Astrocyte (in vitro differentiated cells and primary cell): ENCODE measurements at places on chromosomes 6 and 20. TPM values are rescaled to one million over a fixed set of nuclear protein-coding genes. Genes with fewer than 3 reads are reported as not detected.

DNA sequence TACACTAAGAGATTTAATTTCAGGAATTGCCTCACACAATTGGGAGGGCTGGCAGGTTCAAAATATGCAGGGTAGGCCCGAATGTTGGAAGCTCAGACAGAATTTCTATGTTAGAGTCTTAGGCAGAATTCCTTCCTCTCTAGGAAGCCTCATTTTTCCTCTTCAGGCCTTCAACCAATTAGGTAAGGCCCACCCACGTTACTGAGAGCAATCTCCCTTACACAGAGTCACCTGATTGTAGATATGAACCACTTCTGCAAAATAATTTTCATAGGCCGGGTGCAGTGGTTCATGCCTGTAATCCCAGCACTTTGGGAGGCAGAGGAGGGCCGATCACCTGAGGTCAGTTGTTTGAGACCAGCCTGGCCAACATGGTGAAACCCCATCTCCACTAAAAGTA, 50.2 kb upstream of the HIVEP1 start:
- no peak for DNase-seq
- H3K4me3 ChIP-seq: no peak overlapping the region
- no peak overlapping the region for H3K27ac ChIP-seq

DNA sequence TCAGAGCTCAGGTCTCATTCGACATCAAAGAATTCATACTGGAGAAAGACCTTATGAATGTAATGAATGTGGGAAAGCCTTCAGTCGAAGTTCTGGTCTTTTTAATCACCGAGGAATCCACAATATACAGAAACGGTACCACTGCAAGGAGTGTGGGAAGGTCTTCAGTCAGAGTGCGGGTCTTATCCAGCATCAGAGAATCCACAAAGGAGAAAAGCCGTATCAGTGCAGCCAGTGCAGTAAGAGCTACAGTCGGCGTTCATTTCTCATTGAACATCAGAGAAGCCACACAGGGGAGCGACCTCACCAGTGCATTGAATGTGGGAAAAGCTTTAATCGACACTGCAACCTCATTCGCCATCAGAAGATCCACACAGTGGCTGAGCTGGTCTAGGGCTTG, 7.7 kb downstream of the ZSCAN9 start:
- no peak overlapping the region for H3K27ac ChIP-seq
- no peaks in the 10 kb centered on the region for H3K4me1 ChIP-seq
- H3K36me3 ChIP-seq: peaks cover 61% of the 10 kb centered on the region
- no peak for DNase-seq

DNA sequence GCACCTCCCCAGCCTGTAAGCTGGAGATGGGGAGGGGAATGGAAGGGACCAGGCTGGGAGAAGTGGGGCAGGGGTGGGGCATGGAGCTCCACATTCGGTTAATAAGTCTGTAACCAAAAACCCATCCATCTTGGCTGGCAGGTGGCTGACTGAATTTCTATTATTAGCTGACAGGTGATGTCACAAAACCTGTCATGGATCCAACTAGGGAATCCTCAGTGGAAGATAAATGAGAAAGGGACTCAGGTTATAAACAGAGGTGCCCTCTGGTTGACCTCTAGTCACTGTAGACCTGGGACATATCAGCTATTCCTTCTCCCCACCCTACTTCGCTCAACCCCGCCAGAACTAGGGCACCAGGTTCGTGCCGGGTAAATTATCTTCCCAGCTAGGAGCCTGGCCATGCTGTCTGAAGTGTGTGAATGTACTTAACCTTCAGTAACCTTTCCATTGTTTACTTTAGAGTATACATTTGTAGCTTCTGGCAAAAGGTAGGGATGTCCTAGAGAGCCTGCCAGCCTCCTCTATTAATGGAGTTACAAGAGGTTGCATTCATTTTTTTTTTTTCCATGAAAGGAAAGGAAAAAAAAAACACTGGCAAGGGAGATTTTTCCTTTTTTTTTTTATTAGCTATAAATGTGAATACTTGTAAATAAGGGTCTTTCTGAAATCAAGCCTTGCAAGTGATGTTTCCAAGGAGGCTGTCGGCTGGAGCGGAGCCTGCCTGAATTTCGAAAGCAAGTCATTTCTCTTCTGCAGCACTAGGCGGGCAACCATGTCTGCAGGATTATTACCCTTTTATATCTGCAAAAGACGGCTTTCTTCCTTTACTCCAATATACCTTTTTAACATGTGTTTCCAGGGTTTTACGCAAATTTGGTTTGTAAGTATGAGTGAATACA, 135.9 kb downstream of the TMEM242 start:
- H3K36me3 ChIP-seq: peaks cover 28% of the 10 kb centered on the region
- DNase-seq: peak; percentile 36

DNA sequence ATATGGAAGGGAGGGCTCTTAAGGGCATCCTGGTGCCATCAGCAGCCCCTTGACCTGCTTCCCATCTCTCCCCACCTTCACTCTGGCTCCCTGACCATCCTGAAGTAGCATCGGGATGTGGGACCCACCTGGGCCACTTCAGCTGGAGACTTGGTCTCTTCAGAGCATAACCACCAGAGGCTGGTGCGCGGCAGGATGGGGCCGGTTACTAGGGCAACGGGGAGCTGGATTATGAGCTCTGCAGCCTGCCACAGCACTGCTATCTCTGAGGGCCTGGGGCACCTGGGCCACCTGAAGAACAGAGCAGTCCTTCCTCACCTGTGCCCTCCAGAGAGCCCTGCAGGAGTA, 79.7 kb downstream of the SYNJ2 start:
- H3K4me1 ChIP-seq: peaks cover 44% of the 10 kb centered on the region
- no peak overlapping the region for H3K4me3 ChIP-seq
- peaks cover 21% of the 10 kb centered on the region for H3K36me3 ChIP-seq
- peak overlapping the region; percentile 96 for H3K27ac ChIP-seq

DNA sequence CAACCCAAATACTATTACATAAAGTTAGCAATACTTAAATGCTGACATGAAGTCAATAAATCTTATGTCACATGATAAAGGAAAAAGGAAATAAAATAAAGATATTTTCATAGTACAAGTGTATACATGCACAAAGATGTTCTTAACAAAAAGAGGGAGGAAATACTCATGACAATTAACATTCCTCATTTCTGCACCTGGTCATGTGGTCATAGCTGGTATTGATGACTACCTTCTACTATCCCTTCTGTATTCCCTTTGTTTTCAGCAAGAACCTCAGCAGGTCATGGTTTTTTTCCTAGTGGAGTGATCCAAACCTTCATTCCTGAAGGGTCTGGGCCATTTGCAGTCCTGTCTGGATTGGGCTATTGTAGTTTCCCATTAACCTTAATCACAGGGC, 43.5 kb upstream of the FYN start:
- no peak overlapping the region for H3K27ac ChIP-seq
- peaks cover 6% of the 10 kb centered on the region for H3K4me1 ChIP-seq
- no peaks in the 10 kb centered on the region for H3K27me3 ChIP-seq

DNA sequence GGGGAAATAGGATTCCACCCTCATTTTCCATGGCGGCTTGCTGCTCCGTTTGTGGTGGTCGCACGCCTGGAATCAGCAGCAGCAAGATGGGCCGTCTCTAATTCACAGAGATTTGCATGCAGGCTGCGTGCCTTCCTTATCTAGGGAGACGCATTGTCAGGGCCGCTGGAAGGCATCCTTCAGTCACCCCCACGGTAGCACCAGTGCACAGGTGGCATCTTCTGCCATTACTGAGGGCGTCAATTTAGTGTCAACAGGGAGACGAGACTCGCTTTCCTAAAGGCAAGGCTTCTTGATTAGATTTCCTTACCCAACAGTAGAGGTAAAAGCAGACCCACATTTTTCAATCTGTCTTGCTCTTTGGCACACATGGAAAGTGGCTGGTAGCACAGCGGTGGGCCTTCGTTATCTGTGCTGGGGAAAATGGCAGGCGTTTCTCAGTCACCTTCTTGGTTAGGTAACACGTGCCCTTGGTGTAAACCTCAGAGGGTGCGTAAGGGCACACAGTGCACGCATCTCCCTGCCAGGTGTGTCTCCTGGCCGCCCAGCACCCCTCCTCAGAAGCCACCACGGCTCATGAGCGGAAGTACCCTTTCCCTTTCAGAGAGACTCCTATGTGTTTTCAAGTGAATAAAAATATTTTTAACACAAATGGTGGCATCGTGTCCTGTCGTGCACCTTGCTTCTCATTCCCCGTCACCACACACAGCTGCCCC, 27.3 kb upstream of the VSTM2L start:
- H3K27me3 ChIP-seq: no peaks in the 10 kb centered on the region
- H3K27ac ChIP-seq: no peak overlapping the region
- DNase-seq: no peak
- H3K4me1 ChIP-seq: no peaks in the 10 kb centered on the region
- no peaks in the 10 kb centered on the region for H3K36me3 ChIP-seq

DNA sequence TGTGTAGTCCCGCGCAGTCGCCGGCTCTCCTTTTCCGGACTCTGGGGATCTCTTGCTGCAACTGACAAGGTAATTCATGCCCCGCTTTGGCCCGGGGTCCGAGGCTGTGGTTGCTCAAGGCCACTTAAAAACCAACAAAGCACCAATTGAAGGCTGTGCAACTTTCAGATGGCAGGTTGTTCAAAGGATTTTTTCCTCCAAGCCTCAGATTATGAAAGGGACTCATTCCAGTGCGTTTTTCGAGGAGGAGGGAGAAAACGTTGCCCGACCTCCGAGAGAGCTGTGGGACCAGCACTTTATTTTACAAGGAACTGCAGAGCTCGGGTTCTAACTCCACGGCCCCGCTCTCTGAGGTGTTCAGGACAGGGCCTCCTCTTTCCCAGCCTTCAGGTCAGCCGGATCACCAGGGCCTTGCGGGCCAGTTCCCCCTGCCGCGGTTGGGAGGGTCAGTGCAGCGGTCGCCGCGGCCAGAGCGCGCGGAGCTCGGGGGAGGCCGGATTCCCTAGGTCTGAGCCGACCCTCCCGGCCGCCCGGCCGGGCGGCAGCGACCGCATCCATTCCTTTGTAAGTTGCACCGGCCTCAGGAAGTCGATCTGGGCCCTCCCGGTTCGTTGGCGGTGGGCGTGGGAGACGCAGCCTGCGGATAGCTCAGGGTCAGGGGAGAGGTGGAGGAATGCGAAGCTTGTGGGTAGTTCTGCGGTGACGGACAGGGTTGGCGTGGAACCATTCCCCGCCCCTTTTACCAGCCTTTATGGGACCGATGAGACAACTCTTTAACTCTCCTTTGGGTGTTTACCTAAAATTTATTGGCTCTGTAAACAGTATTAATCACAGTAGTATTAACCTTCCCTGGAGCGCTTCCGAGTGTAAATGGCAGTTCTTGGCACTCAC, 1.6 kb downstream of the UTRN start:
- no peaks in the 10 kb centered on the region for H3K27me3 ChIP-seq
- peaks cover 11% of the 10 kb centered on the region for H3K4me1 ChIP-seq
- peak; percentile 94 for DNase-seq
- peak overlapping the region; percentile 83 for H3K4me3 ChIP-seq
- H3K36me3 ChIP-seq: no peaks in the 10 kb centered on the region
- peak overlapping the region; percentile 88 for H3K27ac ChIP-seq

DNA sequence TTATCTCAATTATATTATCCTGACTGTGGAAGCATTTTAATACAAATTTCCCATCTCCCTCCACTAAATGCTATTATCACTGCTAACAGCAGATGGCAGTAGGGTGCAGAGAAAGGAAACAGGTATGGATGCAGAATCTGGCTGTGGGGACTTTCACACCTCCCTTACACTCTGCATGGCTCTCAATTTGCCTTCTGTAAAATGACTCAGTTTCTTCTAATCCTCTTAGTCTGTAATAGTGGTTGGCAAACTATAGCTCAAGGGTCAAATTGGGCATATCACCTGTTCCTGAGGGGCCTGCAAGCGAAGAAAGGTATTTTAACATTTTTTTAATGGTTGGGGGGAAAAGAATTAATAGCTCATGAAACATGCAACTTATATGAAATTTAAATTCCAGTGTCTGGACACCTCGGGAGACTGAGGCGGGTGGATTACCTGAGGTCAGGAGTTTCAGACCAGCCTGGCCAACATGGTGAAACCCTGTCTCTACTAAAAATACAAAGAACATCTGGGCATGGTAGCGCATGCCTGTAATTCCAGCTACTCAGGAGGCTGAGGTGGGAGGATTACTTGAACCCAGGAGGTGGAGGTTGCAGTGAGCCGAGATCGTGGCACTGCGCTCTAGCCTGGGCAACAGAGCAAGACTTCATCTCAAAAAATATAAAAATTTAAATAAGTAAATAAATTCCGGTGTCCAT, 83.5 kb downstream of the ZMYND8 start:
- peak; percentile 63 for DNase-seq
- H3K36me3 ChIP-seq: peaks cover 5% of the 10 kb centered on the region
- H3K4me3 ChIP-seq: no peak overlapping the region

GRCh38 chr20:59643615-59644061, 39.3 kb downstream of the PHACTR3 start:
- H3K27me3 ChIP-seq: no peaks in the 10 kb centered on the region
- H3K27ac ChIP-seq: no peak overlapping the region
- no peak overlapping the region for H3K4me3 ChIP-seq
- no peaks in the 10 kb centered on the region for H3K4me1 ChIP-seq
- no peaks in the 10 kb centered on the region for H3K36me3 ChIP-seq

GRCh38 chr6:37491171-37491829, 8.4 kb downstream of the CCDC167 start:
- DNase-seq: no peak
- no peak overlapping the region for H3K4me3 ChIP-seq
- H3K27me3 ChIP-seq: no peaks in the 10 kb centered on the region
- no peaks in the 10 kb centered on the region for H3K36me3 ChIP-seq
- peaks cover 13% of the 10 kb centered on the region for H3K4me1 ChIP-seq

DNA sequence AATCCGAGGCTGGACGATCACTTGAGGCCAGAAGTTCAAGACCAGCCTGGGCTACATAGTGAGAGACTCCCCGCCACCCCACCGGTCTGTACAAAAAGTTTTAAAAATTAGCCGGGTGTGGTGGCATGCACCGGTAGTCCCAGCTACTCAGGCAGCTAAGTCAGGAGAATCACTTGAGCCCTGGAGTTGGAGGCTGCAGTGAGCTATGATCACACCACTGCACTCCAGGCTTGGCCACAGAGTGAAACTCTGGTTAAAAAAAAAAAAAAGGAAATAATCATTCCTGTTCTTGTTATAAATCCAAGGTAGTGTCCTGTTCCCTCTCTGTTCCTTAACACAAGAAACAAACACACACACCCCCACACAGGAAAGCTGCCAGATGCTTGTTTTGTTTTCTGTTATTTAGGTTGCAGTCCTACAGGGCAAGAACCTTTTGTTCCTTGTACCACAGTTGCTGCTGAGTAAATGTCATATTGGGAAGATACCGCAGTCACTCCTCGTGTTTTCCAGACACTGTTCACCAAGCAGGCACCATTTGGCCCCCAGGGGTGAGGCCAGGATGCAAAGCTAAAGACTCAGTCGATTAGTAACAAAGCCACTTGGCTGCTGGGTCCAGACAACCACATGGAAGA, 28.9 kb downstream of the ASIP start:
- no peak overlapping the region for H3K27ac ChIP-seq
- no peak overlapping the region for H3K4me3 ChIP-seq
- no peaks in the 10 kb centered on the region for H3K36me3 ChIP-seq
- H3K4me1 ChIP-seq: peaks cover 15% of the 10 kb centered on the region
- H3K27me3 ChIP-seq: no peaks in the 10 kb centered on the region

The TPBG gene
- total RNA-seq: 23.7 and 26.0 TPM in 2 replicates

The BEND3 gene
- total RNA-seq: 3.7 and 4.4 TPM in 2 replicates

The OPN5 gene
- total RNA-seq: not detected in 2 replicates

The CEP250 gene
- total RNA-seq: 81.2 and 107 TPM in 2 replicates

The RAB44 gene
- total RNA-seq: 0.14 and 0.16 TPM in 2 replicates

The MEI4 gene
- 0.54 and 0.58 TPM in 2 replicates for total RNA-seq

The EPHA7 gene
- 0.55 and 0.82 TPM in 2 replicates for total RNA-seq

The COL19A1 gene
- total RNA-seq: 0.10 and 0.18 TPM in 2 replicates

The TNF gene
- 0.79 and 1.2 TPM in 2 replicates for total RNA-seq

The TGM3 gene
- not detected in 2 replicates for total RNA-seq
